ENCODE measurements at places on chromosomes 11 and 22. TPM values are rescaled to one million over a fixed set of nuclear protein-coding genes. Genes with fewer than 3 reads are reported as not detected.
A peak's percentile ranks its signal among the peaks of the same experiment; 100 is the strongest.

GRCh38 chr11:69508974-69509373 lies 27.5 kb downstream of the LINC01488 start:
- DNase-seq = no peak

DNA sequence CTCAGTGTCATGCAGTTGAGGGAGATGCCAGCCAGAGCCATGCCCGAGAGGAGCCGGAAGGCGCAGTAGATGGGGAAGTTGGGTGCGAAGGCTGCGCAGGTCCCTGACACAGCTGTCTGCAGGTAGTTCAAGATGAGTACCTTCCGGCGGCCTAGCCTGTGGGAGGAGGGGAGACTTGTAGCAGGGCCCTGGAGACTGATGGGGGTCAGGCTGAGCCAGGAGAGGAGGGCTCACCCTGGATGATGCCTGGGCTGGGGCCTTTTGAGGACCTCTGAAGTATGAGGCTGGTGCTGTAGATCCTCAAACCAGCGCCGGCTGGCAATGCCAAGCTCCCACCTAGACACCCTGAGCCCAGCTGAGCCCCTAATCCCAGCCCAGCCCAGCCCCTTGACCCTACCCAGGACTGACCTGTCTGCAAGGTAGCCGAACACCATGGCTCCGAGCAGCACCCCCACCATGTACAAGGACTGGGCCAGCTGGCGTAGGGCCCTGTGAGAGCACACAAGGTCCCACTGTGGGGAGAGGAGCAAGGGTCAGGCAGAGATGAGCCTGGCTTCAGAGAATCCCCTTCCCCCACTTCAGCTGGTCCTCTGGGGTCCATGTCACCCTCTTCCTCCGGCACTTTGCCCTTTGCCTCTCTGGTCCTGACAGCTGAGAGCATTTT lies 1.1 kb downstream of the SLC22A6 start:
- no peak for DNase-seq

- no peak for DNase-seq
These were observed 62.8 kb downstream of the LRRC74B start for GRCh38 chr22:21108379-21109115.

GRCh38 chr22:23034621-23035556 lies 35.4 kb upstream of the GNAZ start:
- DNase-seq = no peak

- DNase-seq = no peak
These were observed 26.6 kb upstream of the MYRF start for GRCh38 chr11:61725781-61726231.

- no peak for DNase-seq
These were observed 1.6 kb upstream of the TMPRSS13 start for GRCh38 chr11:117930668-117931330.

- DNase-seq = no peak
These were observed 41.6 kb downstream of the CHRDL2 start for GRCh38 chr11:74689666-74690065.

DNA sequence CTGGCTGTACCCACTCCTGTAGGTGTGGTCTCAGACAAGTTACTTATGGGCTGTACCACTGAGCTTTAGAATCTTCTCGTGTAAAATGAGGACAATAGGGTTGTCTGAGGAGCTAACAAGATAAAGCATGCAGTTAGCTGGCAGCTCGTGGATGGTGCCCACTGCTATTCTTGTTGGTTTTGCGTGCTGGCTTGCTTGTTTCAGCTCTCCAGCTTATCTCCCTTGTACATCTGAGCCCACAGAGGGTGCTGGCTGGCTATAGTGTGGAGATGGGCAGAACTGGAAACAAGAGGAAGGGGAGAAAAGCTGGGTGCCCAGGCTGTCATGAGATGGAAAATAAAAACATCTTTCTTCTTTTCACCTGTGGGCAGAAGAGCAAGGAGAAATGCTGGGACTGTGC lies 46.5 kb upstream of the GALNT18 start:
- DNase-seq = no peak

GRCh38 chr11:1118755-1119603 lies 38.8 kb upstream of the MUC5AC start:
- no peak for DNase-seq

GRCh38 chr11:64753380-64754123 lies 6.2 kb downstream of the PYGM start:
- peak; percentile 76 for DNase-seq

DNA sequence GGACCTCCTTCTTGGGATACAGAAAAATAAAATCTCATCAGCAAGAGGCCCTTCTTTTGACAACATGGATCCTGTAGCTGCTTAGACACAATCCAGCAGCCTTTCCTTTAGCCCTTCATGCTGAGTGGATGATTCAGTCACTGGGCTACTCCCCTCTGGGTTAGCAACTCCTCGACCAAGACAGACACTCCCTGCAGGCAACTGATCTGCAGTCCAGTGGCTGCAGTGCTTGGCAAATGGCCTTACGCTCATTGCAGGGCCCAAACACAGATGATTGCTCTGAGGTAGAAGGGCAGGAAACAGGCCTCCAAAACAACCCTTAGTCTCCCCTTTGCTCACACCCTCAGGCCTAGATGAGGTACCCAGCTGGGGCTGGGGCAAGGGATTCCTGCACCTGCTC lies 73.2 kb upstream of the OPCML start:
- no peak for DNase-seq

DNA sequence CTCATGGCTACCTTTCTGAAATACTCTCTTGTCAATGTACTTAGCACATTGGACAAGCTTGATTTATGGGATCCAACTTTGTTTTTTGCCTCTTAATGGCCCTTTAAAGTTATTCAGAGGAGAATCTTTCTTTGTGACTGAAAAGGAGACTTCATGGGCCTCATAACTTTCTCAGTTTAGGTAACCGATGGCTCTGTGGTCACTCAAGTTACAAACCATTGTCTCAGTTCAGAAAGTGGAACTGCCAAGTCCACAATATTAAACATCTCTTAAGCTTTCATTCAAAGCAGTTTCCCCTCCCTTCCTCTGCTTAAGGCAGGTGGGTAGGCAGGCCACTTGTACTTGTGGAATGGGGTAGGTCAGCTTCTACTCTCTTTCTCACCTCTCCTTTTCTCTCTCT lies 12.3 kb upstream of the ARL14EP start:
- DNase-seq = no peak

- peak; percentile 19 for DNase-seq
These were observed 116.0 kb upstream of the ANO1 start for GRCh38 chr11:69962152-69962551.

DNA sequence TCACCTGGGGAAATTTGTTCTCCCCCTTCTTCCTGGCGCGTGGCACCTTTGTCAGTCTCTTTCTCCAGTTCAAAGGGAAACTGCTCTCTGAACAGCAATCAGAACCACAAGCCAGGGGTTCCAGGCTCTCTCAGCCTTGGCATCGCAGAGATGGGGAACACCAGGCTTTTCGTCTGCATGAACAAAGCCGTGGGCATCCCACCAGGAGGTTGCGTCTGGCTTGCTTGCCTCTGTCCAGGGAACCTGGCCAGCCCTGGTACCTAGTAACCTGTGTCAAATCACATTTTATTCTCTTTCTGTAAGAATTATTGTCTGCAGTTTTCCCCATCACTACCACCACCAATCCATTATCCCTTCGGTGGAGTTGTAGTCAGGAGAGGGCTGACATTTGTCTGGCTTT lies 107.0 kb downstream of the WNT7B start:
- DNase-seq = no peak

GRCh38 chr22:44288913-44289312 lies 23.8 kb downstream of the SHISAL1 start:
- DNase-seq = no peak

DNA sequence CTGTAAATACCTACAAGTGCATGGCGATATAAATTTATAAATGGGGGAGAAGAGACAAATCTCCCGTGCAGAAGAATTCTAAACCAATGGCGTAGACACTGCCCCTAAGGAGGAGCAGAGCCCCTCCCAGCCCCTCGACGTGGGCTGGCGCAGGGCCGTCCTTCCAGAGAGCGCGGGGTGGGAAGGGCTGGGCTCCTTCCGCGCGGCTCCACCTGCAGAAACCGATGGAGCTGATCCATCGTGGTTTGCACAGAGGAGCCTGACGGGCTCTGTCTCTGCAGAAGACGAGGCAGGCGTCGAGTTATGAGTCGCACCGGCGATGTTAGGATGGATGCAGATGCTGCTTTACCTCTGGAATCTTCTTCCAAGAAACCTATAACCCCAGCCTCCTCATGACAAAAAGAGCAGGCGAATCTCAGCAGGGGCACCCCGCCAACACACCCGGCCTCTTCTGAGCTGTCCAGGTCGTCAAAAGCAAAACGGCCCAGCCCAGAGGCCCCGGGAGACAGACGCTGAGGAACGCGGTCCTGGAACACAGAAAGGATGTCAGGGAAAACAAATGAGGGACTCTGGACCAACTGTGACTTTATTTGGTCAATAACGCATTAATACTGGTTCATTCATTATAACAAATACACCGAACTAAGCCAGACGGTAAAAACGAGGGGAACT lies 11.0 kb upstream of the B4GALNT4 start:
- no peak for DNase-seq

GRCh38 chr11:132154781-132155180 lies 784.4 kb downstream of the NTM start:
- no peak for DNase-seq

DNA sequence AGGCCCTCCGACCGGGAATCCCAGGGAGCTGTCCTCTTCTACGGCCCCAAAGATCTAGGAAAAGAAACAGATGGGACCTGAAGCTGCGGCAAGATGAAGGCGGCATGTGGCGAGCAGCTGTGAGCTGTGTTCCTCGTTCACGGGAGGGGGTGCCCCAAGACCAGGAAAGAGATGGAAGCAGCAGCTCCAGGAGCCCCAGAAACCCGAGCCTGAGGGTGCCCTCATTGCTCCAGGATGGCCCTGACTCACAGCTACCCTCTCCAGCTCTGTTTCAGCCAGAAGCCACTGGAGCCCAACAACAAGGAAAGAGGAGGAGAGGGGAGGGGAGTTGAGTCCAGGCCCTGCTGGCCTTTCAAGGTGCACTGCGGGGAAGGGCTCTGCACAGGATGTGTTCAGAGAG lies 23.7 kb upstream of the NAP1L4 start:
- no peak for DNase-seq

DNA sequence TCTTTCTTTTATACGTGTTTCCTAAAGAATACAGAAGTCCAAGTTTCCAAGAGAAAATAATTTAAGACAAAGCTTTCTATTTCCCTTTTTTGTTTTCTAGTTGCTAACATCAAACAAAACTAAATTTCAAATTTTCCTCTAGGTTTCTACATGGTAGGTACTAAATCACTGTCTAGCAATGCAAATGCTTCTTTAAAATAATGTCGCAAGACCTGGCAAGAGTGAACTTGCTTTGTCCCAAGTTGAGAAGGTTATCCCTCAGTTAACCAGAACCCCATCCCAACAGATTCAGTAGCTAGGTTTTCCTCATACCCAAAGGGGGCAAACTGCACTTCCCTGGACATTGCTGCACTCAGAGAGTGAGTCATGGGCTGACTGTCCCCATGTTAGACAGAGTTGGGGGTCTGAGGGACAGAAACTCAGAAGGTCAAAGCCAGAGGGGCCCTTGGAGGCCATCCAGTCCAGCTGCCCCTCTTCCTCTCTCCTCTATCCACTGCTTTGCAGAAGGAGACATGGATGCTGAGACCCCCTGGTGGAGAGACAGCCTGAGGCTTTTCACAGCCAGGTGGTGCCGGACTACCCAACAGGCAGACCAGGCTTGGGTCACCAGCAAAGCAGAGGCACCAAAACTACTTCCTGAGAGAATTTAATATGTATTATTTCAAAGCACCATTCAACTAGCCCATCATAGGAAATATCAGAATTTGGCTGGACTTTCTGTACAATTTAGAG lies 23.1 kb downstream of the OR2AT4 start:
- peak; percentile 38 for DNase-seq

DNA sequence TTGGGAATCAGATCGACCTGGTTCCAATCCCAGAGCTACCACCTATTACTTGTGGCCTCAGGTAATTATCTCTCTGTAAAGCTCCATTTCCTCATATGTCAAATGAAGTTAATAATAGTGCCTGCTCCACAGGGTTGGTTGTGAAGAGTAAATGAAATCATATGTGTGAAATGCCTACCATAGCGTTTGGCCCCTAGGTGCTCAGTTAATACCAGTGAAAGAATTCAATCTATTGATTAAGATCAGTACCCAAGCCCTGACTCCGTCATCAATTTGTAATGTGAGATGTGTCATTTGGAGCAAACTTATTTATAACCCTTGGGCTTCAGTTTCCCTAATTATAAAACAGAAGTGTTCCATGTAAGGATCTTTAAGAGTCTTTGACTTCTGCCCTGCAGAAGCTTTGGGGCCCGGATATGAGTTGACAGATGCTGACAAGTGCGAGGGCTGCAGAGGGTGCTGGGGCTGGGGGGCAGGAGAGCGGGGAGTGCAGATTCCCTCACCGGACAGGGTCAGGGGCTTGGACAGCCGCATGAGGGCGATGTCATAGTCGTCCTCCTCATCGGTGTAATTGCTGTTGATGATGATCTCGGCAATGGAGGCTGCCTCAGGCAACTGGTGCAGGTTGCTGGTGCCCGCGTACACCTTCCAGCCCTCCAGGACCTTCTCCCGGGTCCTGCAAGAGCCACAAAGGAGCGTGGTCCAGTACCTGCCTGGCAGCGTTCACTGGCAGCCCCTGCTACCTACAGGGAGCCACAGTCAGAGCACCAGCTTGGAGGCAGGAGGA lies 20.9 kb downstream of the TMPRSS13 start:
- DNase-seq = no peak

GRCh38 chr11:9568854-9569587 lies 4.4 kb upstream of the WEE1 start:
- DNase-seq = peak; percentile 92

- DNase-seq = peak; percentile 12
These were observed 8.0 kb downstream of the NUMA1 start for GRCh38 chr11:72072348-72072747.

DNA sequence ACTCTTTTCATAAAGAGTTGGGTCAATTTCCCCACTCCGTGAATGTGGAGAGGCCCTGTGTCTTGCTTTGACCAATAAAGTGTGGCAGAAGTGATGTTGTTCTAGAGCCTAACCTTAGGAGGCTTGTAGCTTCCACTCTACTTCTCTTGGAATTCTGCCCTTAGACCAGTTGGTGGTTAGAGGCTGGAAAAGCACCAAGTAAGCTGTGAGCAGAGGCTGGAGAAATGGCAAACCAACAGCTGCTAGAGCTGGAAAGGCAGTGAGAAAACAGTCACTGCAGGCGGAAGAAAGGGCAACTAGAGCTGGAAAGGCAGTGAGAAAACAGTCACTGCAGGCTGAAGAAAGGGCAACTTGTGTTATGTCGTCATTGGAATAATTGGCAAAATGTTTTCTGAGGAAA lies 29.8 kb upstream of the MSANTD2 start:
- no peak for DNase-seq

GRCh38 chr22:18042685-18043084 lies 18.3 kb upstream of the MICAL3 start:
- DNase-seq = no peak

GRCh38 chr11:71171576-71171975 lies 80.8 kb downstream of the SHANK2 start:
- no peak for DNase-seq

- no peak for DNase-seq
These were observed 6.6 kb upstream of the SSTR3 start for GRCh38 chr22:37218771-37219411.

Gene GTSE1
- total RNA-seq = 26.3 TPM

Gene MTFP1
- 54.6 TPM for total RNA-seq

Gene ILK
- total RNA-seq = 91.0 TPM

Gene DBX1
- total RNA-seq = not detected

Gene CCS
- 36.1 TPM for total RNA-seq

Gene POLD3
- 17.6 TPM for total RNA-seq

Gene PIH1D2
- total RNA-seq = 0.16 TPM

Gene OR4A16
- not detected for total RNA-seq

Gene CRYAB
- total RNA-seq = 6.1 TPM

Gene SLC6A5
- not detected for total RNA-seq

Gene ANO5
- total RNA-seq = 8.3 TPM

Gene SCGB1D4
- total RNA-seq = not detected

Gene SIK2
- 6.6 TPM for total RNA-seq

Gene PTPRCAP
- total RNA-seq = 3.5 TPM

Gene CFAP300
- total RNA-seq = 1.2 TPM
